GM12892 (cell line): ENCODE measurements at places on chromosomes 4 and X.

GRCh38 chr4:75953509-75953908 is 12.7 kb upstream of the NAAA start:
- DNase-seq = no peak

DNA sequence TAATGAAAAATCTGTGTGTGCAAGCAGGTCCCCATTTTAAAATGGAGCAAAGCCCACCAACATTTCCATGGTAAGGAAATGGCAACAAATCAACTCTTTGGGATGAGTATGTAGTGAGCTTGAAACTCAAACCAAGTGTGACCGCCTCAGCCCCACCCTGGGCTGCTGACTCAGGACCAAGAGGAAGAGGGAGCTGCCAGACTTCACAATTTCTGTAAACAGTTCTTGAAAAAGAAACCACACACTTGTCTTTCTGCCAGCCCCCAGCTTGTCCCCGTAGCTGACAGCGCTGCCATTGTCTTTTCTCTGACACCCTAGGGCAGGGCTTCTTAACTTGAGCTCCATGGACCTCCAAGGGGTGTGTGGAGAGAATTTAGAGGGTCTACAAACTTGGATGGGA is 10.3 kb downstream of the RTL5 start:
- no peak for DNase-seq

GRCh38 chrX:102515975-102516941 is at the start of gene TMSB15A:
Gene TMSB15A, minus strand, starts transcription at chrX:102516739.
- DNase-seq = peak; percentile 15

GRCh38 chrX:105315248-105315647 is 94.8 kb upstream of the TEX13A start:
- DNase-seq = no peak

DNA sequence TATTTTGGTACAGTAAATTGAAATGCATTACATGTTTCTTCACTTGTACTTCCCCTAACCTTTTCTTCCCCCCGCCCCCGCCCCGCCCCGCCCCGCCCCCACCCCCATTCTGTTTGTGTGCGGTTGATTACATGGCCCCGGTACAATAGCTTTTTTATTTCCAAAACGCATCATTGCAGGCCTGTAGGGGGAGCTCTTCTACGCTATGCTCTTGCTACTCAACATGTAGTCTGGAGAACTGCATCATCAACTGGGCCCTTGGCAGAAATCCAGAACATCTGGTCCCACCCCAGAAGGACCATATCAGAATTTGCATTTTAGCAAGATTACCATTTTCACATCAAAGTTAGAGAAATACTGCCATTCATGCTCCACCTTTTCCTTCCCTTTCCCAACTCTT is 333.3 kb upstream of the DDX53 start:
- DNase-seq = no peak

DNA sequence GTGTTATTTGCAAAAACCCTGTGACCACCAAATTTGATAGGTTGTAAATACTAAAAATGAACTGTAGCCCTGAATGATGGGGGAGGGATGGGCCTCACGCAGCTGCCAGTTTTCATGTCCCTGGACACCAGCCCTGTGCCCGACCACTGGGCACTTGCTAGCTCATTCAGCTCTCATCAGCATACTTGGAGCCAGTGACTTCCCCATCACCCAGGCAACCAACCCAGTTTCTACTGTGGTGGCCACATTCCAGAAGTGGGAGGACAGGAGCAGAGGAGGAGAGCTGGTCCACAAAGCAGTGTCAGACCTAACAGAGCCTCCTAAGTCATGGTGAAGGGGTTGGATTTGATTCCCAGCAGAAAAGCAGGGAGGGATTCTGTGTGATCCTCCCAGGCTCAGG is 128.2 kb downstream of the CPEB2 start:
- DNase-seq = no peak

- DNase-seq = no peak
Observed at GRCh38 chr4:37561196-37561802, 124.9 kb downstream of the RELL1 start.

DNA sequence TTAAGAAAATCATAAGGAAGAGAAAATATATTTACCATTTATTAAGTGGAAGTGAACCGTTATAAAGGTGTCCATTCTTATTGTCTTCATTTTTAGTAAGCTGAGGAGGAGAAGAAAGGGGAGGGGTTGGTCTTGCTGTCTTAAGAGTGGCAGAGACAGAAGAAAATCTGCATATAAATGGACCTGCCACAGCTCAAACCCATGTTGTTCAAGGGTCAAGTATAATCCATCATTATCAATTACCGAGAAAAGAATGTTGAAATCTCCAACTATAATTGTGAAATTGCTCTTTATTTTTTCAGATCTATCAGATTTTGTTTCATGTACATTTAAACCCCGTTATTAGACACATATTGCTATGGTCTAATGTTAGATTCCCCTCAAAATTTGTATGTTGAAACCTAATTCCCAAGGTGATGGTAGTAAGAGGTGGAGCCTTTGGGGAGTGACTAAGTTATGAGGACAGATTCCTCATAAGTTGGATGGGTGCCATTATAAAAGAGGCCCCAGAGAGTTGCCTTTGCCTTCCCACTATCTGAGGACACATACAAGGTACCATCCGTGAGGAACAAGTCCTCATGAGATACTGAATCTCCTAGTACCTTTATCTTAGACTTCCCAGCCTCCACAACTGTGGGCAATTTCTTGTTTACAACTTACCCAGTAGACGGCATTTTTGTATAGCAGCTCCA is 58.5 kb upstream of the SMAD1 start:
- no peak for DNase-seq

- DNase-seq = no peak
Observed at GRCh38 chr4:116243431-116243830, 841.9 kb downstream of the TRAM1L1 start.

- DNase-seq = no peak
Observed at GRCh38 chr4:145722561-145722960, 42.6 kb downstream of the C4orf51 start.
